AG04450 (cell line): ENCODE measurements at places on chromosomes 13 and 19.

DNA sequence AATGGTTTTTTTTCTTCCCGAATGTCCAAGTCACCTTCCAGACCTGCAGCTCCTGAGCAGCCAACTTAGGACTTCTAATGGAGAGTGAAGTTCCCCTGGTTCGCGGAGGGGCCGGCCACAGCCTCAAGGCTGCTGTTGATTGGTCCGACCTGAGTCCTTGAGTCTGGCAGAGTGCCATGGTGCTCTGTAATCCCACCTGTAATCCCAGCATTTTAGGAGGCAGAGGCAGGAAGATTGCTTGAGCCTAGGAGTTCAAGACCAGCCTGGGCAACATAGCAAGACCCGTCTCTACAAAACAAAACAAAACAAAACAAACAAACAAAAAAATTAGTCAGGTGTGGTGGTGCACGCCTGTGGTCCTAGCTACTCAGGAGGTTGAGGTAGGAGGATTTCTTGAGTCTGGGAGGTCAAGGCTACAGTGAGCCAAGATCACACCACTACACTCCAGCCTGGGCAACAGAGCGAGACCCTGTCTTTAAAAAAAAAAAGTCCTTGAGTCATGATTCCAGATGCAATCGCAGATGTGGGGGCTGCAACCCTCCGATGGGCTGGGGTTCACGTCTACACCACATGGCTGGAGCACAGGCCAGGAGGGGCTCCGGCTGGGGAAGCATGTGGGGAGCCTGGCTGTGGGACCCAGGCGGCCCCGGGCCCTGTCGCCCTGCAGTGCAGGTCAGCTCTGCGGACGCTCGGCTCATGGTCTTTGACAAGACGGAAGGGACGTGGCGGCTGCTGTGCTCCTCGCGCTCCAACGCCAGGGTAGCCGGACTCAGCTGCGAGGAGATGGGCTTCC lies 17.7 kb downstream of the HPN start:
- no peak for DNase-seq

- DNase-seq = peak; percentile 77
Measured at GRCh38 chr19:57527136-57527881, at the start of gene ZNF549. ZNF549 (plus strand) TSS chr19:57527356; CDS start chr19:57527574, 218 bp downstream.

DNA sequence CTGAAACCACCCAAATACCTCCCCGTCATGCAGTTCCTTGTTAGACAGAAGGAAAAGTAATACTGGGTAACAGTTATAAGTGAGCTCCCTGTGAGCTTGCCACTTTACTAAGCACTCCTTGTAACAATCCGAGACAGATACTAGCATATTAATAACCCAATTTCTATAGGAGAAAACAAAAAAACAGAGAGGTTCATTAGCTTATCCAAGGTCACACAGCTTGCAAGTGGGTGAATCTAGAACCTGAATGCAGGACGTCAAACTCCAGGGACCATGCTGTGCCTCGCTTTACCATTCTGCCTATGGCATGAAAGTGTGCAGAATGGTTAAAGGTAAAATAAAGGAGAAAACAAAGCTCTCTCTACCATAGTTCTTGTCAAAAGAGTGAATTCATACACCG lies 15.4 kb downstream of the SIGLEC5 start:
- no peak for DNase-seq

GRCh38 chr13:80755910-80756309 lies 415.0 kb upstream of the SPRY2 start:
- DNase-seq = no peak

- no peak for DNase-seq
Measured at GRCh38 chr19:33551676-33552075, 30.1 kb upstream of the PEPD start.

DNA sequence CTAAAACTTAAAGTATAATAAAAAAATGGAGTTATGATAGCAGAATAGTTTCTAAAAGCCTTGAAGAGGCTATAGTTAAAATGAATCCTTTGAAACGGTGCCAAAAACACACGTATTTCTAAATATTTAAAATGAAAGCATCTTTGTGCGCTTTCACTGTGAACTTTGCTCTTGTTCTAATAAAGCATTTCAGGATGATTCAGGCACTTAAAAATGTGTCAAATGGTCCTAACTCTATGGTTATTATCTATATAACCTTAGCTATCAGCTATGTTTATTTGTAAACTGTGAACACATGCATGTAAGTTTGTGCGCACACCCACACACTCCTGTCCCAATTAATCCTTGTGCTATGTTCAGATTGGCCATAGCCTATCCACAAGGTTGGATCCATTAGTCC lies 124.5 kb downstream of the FLT1 start:
- DNase-seq = no peak

- no peak for DNase-seq
Measured at GRCh38 chr19:18291590-18292461, 10.4 kb upstream of the JUND start.

DNA sequence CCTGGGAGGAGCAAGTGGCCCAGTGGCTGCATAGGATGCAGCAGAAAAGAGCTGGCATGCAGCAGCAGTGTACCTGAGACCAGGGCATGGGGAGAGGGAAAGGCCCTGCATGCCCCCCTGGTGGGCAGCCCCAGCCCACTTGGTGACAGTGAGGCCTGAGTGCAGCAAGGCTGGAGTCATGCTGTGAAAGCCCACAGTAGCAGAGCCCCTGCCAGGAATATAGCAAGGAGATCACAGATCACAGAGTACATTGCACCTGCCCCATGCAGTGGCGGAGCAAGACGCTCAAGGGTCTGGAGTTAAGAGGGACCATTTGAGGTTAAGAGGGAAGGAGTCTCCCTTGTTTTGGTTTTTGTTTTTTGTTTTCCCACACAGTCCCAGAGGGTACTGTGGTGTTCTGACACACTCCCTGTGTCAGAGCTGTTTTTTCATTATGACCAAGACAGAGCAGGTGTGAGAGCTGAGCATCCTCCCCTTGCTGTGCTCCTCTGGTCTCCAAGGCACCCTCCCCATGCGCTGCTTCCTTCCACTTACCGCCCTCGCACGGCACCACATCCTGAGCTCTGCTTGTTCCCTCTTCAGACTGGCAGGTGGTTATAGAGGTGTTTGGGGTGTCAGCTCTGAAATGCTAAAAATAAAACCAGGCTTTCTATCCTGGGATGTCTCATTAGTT lies 85.0 kb upstream of the UBL3 start:
- DNase-seq = no peak

DNA sequence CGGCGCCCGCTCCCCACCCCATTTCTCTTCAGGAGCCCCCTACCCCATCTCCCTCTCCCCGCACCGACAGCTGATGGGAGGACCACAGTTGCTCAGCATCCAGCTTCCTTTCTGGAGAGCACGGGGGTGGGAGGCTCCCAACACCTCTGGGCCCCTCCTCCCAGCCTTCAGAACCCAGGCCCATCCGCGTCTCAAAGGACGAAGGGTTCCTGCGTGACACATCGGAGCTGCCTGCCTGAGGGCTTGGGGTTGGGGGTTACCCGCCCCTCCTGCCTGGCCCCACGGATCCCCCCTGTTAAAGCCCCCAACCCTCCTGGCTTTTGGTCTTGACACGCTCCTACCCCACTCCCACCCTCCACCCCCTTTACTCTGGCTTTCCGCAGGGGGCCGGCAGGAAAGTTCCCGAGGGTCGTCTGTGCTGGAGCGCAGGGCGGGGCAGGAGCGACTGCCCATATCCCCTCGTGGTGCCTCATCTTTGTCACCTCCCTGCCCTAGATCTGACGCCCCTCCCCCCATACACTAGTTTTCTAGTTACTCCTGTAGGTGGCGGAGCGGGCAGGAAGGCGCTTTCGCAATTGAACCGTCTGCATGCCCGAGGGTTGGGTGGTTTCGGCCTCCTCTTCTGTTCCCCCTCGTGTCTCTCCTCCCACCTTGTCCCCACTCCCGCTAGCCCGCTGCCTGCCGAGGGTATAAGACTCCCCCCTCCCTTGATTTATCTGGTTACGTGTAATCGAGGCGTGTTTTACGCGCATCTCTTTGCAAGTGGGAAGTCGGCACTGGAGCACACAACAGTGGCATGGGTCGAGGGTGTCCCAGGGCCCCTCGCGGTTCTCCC lies 924 bp downstream of the TRAPPC5 start:
- DNase-seq = peak; percentile 21

DNA sequence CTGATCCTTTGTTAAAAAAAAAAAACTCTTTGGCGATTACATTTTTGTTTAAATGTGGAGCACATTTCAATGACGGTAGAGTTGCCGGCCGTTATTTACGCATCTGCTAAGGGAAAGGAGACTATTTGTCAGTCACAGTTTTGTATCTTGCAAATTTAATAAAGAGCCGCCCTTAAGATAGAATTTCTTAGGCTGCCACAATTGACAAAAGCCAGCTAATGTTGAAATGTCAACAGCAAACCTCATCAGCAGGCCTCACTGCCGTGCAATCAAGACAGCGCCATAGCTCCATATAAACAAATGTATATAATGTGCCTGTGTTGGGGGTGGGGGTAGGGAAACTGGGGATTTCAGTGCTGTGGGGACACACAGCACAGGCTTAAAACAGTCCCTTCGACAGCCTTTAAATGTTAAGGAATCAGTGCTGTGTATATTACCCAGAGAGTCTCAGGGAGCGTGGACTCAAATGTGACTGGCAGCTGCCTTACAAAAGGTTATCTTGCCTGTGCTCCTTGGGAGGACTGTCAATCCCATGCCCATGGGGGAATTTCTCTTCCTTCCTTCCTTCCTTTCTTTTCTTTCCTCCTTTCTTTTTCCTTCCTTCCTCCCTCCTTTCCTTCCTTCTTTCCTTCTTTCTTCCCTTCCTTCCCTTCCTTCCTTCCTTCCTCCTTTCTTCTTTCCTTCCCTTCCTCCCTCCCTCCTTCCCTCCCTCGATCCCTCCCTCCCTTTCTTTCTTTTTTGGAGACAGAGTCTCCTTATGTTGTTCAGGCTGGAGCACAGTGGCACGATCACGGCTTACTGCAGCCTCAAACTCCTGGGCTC lies 108.0 kb downstream of the URI1 start:
- no peak for DNase-seq

DNA sequence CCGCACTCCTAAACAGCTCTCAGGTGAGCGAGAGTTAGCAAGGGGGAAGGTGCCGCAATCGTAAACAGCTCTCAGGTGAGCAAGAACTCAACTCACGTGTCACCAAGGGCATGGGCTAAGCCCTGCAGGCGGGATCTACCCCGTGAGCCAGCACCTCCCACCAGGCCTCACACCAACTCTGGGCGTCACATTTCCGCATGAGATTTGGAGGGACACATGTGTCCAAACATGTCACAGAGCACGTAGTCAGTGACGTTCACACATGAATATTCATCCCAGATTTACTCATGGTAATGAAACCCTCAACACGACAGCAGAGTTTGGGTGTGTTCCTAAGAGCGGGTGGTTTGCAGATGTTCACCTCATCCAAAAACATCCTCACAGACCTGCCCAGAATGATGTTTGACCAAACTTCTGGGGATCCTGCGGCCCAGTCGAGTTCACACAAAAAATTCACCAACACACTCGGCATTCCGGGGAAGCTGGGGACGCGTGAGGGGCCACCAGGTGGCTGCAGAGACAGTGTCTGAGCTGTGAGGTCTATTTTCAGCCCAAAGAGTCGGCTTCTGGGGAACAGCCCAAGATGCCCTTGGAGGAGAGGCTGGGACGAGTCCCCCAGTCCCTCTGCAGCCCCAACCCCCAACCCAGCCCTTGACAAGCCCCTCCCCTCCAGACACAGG lies 19.6 kb downstream of the C2CD4C start:
- DNase-seq = no peak

GRCh38 chr13:67238277-67238859 lies 8.2 kb upstream of the PCDH9 start:
- DNase-seq = no peak

- DNase-seq = no peak
Measured at GRCh38 chr13:99821741-99822140, 149.8 kb downstream of the ZIC5 start.

GRCh38 chr13:97695684-97696083 lies 257.8 kb upstream of the IPO5 start:
- DNase-seq = no peak

- DNase-seq = no peak
Measured at GRCh38 chr19:5823579-5824281, 15.8 kb downstream of the FUT6 start.

- no peak for DNase-seq
Measured at GRCh38 chr13:113273851-113274590, 23.0 kb upstream of the LAMP1 start.

- DNase-seq = no peak
Measured at GRCh38 chr13:102954350-102954749, 108.5 kb downstream of the ERCC5 start.

- DNase-seq = no peak
Measured at GRCh38 chr13:51955816-51956603, 55.2 kb downstream of the ATP7B start.

- peak; percentile 34 for DNase-seq
Measured at GRCh38 chr19:28878862-28879566, 333.9 kb downstream of the UQCRFS1 start.

DNA sequence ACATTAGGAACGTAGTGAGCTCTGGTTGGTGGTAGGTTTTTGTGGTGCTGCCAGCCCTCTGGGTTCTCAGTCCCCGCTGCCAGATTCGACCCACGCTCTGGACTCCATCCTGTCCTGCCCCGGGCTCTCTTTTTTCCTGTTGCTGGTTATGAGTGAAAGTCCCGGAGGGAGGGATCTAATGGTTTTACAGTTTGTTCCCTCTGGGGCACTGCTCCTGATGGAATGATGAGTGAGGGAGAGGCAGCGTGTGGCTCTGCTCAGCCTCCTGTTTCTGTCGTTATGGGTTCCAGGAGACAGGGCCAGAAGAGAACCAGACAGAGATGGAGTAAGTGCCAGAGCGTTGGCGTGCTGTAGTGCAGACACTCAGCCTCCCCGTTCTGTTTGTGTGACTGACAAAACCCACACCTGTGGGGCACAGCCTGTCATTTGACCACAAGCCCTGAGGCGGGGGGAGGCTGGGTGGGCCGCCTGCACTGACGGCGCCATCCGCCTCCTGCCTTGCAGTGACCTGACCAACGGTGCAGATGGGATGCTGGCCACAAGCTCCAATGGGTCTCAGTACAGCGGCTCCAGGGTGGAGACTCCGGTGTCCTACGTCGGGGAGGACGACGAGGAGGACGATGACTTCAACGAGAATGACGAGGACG lies 18.3 kb downstream of the ATP4B start:
- DNase-seq = no peak

DNA sequence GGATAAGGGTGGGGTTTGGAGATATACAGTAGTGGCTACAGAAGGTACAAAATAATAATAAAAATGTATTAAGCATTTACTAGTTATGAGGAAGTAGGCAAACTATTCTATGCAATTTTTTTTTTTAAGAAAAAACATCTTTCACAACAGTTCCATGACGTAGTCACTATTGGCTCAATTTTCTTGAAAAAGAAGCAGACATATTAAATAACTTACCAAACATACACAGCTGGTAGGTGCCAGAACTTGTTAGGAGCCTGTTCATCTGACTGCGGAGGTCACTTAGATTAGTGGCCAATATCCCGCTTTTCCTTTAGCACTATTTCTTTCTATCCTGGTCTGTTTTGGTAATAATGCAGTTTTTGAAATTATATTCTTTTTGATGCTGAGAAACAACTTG lies 593.5 kb downstream of the KCTD12 start:
- no peak for DNase-seq

DNA sequence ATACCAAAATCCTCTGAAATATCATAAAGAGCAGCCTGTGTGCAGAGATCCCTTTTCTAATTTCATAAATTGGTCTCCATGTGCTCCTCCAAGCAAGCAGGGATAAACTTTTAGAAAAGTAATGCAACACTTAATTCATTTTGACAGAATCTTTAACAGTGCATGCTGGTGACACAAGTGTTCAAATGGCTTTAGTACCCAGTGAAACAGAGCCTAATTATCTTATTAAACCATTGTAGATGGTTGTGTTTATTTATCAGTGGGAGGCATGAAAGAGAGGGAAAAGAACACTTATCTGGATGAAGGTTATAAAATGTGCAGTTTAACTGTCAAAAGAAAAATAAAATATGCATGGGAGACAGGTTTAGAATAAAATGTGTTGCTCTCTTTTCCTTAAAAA lies 945.0 kb upstream of the PCDH20 start:
- DNase-seq = no peak
